Stimulated activated CD4-positive, alpha-beta T cell treated with anti-CD3 and anti-CD28 coated beads, Interleukin-12 subunit alpha, Interleukin-12 subunit beta, amount 100 ng/mL, for 48 hours (primary cell): ENCODE measurements at places on chromosomes 5 and 9.

GRCh38 chr5:180637962-180638680 is 11.3 kb downstream of the FLT4 start:
- DNase-seq = no peak

GRCh38 chr5:122377026-122377425 is 65.0 kb downstream of the SNCAIP start:
- no peak for DNase-seq

GRCh38 chr9:133114886-133115603 is 6.0 kb downstream of the RALGDS start:
- DNase-seq = no peak

DNA sequence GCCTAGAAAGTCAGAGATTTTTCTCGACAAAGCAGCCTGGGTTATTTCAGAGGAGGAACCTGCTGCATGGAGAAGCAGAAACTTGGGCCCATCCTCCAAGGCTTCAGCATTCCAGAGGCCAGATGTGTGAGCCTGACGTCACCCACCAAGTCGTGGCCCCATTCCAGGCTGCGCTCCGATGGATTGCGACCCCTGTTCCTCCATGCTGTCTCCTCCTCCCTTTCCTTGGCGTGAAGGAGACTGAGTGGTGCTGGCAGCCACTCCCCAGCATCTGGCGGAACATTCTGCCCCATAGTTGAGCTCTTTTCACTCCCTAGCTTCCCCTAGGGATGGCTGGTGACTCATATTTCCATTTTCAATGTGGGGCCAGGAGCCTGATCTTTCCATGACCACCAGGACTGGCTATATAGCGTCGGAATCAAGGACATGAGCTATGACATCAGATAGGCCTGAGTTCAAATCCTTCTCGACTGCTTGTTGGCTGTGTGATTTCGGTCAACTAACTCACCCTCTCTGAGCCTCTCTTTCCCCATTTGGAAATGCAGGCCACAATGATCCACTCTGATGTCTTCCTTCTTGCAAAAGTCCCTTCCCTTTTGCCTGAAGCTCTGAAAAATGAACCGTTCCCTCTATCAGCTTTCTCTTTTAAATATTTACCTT is 24.5 kb upstream of the DUSP1 start:
- no peak for DNase-seq

DNA sequence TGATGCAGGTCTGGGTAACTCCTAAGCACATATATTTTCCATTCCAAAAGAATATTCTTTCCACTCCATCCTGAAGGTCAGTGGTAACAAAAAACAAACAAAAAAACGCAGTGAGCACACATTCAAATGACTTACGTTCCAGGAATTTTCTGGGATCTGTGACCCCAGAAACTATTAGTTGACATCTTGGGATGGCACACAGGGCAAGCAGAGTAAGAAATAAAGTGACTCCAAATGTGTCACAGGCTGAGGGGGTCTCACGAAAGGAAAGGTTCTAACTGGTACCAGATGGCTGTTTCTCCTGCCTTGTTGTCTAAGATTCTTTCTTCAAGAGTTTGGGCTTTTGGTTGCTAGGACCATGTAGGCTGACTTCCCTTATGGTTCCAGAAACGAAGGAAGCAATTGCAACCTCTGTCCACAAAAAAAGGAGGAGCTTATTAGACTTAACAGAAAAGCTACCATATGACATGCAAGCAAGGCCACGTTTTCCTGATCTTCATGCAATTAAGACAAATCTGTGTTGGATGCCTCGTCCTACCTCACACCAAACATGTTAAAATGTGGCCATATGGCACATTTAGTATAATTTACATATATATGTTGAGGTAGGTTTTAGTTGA is 32.7 kb downstream of the PTGS1 start:
- DNase-seq = no peak
